ENCODE measurements at places on chromosomes 6 and 20.
A peak's percentile ranks its signal among the peaks of the same experiment; 100 is the strongest.

DNA sequence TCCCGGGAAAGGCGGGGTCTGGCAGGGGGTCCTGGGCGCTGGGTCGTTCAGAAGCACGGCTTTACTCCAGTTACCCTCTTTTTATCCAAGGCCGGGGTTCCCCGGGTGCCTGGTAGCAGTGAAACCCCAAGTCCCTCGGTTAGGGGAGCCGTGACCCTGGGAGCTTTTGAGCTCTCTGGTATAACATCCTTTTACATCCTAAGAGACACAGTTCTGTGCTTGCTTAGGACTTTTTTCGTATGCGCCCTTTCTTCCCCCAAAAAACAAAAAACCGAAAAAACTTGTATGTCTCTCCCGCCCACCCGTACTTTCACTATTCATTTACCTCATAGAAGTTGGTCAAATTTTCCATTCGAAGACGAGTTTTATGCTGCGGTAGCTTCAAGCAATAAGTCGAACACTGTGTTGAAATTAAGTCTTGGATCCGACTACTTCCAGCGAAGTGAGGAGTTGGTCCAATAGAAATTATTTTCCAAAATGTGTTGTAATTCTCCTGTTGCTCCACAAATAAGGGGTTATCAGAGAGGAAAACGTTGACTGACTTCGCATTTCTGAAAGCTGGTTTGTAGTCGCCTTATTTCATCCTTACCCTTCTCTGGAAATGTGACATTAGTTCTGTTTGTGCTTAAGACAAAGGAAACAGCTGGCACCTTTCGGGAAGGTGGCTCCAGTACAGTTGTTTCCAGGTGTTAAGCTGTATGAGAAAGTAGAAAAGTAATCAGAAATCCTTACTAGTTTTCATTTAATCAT, 816 bp upstream of the MAN1A1 start:
- DNase-seq: no peak

DNA sequence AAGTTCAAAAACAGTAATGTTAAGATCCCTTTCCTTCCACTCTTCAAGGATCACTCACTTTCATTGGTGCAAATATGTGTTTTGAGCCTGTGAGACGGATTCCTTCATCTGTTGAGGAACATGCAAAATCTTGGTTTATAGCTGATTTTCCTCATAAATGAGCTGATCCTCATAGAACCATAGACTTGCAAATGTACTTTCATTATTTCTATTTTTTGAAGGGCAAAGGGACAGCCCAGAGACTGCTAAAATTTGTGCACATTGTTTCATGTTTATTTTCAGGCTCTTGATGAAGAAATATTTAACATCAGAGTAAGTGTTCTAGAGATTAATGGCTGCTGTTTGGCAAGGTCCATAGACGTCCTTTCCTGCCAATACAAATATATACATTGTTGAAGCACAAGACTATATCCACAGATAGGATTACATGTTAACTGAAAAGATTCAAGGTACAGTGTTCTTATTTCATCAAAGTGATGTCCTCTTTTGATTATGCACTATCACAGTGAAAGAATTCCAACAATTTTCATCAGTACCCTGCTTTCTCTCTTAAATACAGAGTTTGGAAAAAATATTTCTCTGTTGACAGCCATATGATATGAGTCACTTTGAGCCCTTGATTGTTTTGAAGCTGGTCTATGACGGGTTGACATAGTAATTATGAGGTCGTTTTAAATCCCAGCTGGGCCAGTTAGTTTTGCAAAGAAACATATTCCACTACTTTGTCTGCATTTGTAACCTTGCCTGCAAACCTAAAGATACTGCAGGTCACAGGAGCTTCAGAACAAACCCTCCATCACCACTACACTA, 95.7 kb downstream of the FILIP1 start:
- DNase-seq: no peak

DNA sequence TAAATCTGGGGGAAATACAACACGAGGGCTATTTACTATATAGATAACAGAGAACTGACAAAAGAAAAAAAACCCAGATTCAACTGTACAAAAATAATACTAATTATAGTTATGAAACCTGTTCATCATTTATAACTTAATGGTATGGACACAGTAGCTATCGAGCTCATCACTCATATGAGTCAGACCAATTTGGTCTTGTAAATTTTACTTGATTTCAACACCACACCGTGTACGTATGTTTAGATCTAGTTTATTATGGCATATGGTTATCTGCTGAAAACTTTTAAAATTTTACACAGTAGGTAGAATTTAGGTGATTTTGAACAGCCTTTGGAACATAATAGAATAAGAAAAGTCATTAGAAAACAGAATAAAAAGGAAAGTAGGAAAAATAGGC, 5.5 kb downstream of the MYLK4 start:
- DNase-seq: no peak

DNA sequence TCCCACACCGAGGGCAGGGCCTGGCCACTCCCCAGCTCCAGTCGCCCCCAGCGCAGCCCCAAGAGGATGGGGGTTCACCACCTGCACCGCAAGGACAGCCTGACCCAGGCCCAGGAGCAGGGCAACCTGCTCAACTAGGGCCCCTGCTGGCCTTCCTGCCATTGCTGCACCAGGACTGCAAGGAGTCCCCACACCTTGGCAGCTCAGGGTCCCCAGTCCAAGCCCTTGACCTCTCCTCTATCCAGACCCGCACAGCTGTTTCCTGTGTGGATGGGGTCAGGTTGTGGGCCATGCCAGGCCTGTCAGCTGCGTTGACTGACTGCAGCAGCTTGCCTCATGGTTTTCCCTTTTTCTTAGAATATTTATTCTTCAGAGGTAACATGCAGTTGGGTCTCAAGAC, 4.4 kb downstream of the LRRC73 start:
- DNase-seq: no peak

DNA sequence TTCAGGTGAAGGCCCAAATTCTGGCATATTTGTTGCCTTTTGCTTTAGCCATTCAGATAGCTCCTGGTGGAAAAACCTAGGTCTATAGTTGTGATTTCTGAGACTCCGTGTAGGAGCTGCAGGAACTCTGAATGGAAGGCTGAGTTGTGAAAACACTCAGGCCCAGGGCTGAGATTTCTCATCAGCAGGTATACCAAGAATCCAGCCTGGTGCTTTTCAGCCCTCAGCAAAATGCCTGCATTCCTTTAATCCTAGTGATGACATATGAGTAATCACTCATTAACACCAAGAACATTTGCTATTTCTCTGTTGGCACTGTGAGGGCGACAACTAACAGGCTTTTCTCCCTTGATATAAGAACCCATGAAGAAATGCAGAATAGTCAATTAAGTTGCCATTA, 546.1 kb upstream of the MAN1A1 start:
- no peak for DNase-seq

- peak; percentile 7 for DNase-seq
Observed at GRCh38 chr6:95230071-95230740, 347.1 kb upstream of the MANEA start.

DNA sequence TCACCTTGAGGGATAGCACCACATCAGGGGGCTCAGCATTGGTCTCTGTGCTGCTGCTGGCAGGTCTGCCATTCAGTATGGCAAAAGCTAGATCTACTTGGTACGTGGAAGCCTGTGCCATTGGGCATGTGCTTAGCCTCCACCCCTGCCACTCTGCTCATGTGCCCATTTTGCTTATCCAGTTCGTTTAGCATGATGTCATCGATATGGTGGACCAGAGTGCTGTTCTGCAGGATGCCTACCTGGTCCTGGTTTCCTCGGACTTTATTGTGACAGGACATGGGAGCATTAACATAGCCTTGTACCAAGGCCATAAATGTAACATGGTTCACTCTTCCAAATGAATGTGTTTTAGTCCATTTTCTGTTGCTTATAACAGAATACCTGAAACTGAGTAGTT, 67.4 kb upstream of the BMP6 start:
- no peak for DNase-seq

GRCh38 chr6:31797588-31797987, 2.0 kb upstream of the VARS1 start:
- no peak for DNase-seq

GRCh38 chr6:129936329-129937165, 75.4 kb upstream of the TMEM244 start:
- peak; percentile 1 for DNase-seq

- DNase-seq: no peak
Observed at GRCh38 chr6:225121-225721, 67.1 kb upstream of the DUSP22 start.

DNA sequence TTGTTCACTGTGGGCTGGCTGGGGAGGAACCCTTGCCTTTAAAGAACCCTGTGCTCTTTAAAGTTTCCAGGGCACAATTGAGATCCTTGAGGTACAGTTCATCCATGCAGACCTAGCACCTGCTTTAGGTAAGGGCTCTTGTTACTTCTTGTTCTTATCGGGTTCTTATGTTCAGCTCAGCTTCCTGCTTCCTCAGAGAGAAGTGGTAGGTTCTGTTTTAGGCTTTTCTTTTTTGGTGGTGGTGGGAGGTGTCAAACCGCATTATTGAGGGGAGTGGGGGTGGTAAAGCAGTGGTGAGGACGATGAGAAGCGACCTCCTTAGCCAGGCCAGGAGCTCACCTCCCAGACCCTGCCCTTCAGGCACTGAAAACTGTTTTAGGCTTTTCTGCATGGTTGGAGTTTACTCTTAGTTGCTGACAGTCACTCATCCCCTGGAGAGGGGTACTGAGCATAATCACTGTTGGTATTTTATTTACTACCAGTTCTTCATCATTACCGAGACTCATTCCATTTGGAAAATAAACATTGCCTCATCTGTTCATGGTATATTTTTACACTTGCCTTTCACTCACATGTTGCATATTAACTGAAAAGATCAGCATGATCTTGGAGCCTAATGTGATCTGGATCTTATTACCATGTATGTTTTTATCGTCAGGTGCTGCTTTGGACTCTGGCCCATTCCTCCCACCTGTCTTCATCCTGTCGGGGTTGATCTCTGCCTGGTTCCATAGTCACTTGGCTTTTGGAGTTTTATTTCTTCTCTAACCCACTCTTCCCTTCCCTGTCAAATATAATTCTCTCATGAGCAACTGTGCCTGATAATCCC, 35.4 kb downstream of the SLC16A10 start:
- DNase-seq: no peak
